ENCODE measurements at places on chromosomes 12 and 14.

DNA sequence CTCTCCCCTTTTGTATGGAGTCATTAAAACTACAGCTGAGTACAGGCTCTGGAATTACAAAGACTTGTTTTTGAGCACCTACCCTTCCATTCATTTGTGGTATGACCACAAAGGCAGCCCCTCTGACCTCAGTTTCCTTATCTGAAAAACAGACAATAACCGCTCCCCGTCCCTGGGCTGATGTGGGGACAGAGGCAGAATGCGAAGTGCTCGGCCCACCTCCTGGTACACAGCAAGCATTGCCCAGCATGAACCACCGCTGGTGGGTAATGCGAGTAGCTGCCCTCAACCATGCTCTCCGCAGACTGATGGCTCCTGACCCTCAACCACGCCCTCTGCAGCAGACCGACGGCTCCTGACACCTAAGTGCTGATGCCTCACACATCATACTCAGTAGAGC, 22.4 kb downstream of the P2RX2 start:
- DNase-seq = no peak

DNA sequence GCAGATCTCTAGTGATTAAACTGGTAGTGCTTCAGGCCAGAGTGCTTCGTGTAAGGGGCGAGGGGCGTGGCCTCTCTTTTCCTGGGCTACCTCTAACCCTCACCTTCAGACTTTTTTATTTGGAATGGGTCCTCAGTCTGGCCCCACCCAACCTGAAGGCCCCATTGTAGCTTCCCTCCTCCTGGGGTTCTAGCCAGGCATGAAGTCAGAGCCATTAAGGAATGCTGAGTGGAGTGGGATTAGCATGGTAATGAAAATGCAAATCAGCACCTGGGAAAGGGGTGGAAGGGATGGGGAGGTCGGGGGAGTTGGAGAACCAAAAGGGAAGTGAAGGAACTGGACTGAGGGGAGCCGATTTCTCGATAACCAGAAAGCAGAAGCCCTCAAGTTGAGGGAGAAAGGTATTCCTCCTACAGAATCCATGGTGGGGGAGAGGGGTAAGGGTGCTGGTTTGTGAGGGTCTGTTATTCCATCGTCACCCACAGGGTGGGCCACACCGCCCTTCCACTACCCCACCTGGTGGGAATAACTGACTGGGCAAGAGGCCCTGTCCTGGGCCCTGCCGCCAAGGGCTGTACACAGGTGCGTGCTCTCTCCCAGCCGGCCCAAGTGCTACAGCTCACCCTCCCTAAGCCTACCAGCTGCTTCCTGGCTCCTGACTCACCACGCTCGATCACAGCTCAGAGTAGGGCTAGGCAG, 14.1 kb downstream of the ZFHX2 start:
- DNase-seq = no peak

GRCh38 chr14:70018713-70019211, 139.5 kb downstream of the SMOC1 start:
- DNase-seq = peak; percentile 2

GRCh38 chr12:16348435-16349130, 1.1 kb downstream of the MGST1 start:
- DNase-seq = no peak

DNA sequence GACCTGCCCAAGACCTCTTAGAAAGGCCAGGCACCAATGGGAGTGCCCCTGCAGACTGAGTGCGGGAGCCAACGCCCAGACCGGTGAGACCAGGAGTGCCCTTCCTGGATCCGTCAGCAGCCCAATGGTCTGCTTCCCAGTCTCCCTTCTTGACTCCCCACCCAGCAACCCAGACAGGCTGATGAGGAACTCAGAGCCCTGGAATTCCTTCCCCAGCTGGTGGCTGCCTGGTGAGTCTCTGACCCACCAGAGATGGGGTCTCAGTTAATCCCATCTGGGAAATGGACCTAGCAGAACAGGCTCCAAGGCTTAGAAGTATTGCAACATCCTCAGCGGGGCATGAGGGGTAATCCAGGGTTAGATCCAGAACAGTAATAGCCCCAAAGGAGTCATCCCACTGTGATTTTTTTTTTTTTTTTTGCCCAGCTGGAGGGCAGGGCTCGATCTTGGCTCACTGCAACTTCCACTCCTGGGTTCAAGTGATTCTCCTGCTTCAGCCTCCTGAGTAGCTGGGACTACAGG, 1.5 kb upstream of the RASAL1 start:
- DNase-seq = no peak

DNA sequence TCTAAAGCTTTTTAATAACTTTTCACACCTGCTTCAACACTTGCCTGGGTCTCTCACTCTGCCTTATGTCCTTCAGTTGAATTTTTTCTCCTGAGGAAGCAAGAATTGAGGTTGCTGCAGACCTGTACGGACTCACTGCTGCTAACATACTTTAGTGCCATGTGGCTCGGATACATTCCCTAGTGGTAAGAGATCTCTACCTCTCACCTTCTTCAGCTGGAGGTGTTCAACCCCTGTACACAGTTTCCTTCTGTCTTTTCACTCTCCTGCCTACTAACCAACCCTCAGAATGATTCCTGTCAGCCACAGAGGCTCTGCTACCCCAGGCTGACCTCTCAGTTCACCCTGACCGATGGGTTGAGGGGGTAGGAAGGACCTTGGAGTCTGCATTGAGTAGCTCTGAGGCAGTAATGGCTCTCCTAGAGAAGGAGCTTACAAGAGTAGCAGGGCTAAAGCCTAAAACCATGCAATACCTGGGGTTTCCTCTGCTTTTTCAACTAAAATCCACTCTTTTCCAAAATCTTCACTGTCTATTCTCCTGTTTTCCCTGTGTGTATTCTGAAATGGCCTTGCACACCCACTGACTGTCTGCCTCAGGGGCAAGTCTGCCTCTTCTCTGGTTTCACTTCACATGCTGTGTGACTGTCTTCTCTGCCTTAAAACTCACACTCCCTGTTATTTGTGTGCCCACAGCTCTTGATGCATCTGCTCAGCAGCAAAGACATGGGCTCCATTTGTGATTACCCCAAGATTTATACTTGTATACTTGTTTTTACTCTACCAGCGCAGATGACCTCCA, 14.0 kb upstream of the DHRS2 start:
- DNase-seq = no peak

GRCh38 chr12:130832561-130833209, 6.4 kb downstream of the STX2 start:
- DNase-seq = peak; percentile 33

Measured in Kasumi-1 (cell line).